ENCODE measurements at places on chromosomes 1 and 21.

DNA sequence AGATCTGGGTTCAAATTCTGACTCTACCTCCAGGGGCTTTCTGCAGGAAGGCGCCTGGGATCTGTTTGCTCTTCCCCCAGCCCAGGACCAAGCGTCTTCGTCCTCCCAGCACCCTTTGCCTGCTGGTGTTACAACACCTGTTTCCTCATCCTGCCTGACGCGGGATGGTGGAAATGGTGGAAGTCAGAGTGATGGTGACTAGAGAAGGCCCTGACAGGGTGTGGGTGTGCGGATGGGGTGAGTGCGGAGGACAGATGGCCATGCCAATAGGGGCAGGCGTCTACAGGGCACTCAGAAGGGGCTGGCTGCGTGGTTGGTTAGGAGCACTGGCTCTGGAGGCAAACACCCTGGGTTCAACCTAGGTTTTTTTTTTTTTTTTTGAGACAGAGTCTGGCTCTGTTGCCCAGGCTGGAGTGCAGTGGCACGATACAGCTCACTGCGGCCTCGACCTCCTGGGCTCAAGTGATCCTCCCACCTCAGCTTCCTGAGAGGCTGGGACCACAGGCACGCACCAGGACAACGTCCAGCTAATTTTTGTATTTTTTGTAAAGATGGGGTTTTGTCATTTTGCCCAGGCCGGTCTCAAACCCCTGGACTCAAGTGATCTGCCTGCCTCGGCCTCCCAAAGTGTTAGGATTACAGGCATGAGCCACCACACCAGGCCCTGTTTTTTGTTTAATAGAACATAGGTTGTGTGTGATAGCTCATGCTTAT is 1.5 kb downstream of the THEMIS2 start:
- no peak for DNase-seq

GRCh38 chr1:192959657-192960186 is 99.4 kb downstream of the UCHL5 start:
- DNase-seq = no peak

- DNase-seq = no peak
Observed at GRCh38 chr1:184629266-184629665, 125.4 kb downstream of the EDEM3 start.

GRCh38 chr1:61561666-61562065 is 163.3 kb downstream of the TM2D1 start:
- no peak for DNase-seq

- DNase-seq = no peak
Observed at GRCh38 chr1:98763488-98764150, 102.1 kb downstream of the SNX7 start.

DNA sequence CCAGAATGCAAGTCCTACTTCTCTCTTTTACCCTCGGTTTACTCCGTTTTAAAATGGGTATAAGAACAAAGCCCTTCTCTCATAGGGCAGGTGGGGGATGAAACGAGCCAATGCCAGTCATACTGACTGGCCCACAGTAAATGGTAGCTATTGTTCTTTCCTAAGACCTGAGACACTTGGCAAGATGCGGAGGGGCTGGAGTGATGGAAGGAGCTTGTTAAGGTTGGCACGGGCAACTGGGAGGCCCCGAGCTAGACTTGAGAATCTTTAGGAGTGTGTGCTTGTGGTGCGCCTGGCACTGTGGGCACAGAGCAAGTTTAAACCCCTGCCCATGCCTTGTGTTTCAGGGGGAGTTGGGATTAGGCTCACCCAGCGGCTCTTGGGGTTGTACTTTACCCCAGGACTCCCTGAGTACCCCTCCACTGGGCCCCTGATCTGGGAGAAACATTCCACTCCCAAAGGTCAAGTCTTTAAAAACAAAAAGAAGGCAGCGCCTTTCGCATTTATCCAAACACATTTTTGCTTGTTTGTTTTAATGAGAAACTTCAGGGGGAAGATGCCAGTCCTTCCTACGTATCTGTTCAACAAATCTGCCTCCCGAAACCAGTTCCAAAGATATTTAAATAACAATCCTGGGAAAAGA is 240.6 kb upstream of the TMEM51 start:
- no peak for DNase-seq

DNA sequence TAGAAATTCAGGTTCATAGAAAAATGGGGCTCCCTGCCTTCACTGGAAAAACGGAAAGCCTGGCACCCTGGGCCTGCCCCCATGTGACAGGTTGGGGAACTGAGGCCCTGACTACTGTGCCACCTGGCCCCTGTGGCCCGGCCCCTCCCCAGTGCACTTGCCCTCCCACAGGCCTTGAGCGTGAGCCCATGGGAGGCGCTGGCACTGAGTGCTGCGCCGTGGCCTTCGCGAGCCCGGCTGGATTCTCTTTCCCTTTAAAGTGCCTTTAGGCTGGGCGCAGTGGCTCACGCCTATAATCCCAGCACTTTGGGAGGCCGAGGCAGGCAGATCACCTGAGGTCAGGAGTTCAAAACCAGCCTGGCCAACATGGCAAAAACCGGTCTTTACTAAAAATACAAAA is 45.7 kb downstream of the SLC37A1 start:
- DNase-seq = no peak

Data from activated T-helper 1 cell treated with anti-CD3 and anti-CD28 coated beads, Interleukin-2, amount 50 U/mL, for 16 hours (primary cell).